ENCODE measurements at places on chromosomes 5 and 9.
A peak's percentile ranks its signal among the peaks of the same experiment; 100 is the strongest.

DNA sequence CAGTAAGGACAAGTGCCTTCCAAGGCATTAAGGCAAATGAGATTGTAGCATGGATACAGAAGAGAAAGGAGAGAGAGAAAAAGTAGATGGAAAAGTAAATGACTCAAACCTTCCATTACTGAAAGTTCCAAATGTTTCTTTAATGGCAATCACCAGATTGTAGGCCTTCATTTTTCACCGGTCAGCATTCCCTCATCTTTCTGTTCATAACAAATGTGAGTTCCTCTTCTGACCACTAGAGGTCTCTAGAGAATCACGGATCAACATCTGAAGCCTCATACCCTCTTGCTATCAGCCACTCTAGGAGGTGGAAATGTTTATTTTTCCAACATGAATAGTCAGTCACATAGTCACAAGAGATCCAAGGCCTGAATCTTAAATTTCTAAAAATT lies 73.6 kb upstream of the RPS23 start:
- no peak for DNase-seq

GRCh38 chr9:81183761-81184160 lies 505.6 kb downstream of the TLE1 start:
- DNase-seq: no peak

DNA sequence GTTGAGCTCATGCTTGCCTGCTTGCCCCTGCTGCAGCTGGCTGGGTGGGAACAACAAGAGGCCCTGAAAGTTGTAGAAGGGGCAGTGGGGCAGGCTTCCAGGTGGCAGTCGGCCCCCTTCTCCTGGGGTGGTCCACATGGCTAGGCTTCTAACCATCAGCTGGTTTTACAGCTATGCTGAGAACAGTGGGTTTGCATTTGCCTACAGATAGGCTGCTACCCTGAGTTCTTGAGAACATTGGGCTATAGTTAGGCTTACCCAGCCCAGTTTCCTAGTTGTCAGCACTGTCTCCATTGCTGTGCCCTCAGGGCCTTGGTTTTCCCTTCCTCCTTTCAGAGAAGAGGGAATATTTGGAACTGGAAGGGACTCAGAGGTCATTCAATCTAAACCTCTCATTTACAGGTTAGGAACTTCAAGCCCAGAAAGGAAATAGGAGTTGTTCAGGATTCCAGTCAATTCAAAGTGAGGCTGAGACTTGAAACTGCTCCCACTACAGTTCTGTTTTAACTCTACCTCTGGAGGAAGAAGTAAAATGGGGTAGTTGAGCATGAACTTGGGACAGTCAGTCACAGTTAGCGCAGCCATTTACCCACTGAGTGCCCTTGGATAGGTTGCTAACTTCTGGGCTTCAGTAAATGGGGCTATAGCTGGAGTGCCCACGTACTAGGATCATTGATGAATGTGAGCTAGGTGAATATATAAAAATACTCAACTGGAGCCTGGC lies 11.5 kb downstream of the LARP1 start:
- no peak for DNase-seq

DNA sequence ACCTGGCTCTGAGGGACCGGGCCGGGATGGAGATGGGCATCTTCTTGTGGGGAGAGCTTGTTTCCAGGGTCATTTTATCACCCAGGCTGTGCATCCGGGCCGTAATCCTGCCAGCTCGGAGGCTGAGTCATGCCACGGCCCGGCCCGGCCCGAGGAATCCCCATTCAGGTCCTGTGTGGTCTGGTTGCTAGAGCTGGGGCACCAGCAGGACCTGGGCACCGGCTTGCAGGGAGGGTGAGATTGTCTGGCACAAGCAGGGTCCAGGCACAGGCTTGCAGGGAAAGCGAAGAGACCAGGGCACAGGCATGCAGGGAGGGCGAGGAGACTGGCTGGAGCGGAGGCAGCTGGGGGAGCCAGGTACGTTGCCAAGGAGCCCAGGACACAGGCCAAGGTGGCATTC lies 106.8 kb downstream of the RXRA start:
- no peak for DNase-seq

GRCh38 chr9:6564868-6565267 lies 80.7 kb downstream of the GLDC start:
- no peak for DNase-seq

GRCh38 chr5:33268374-33268773 lies 172.4 kb upstream of the TARS1 start:
- no peak for DNase-seq

- DNase-seq: peak; percentile 72
Observed at GRCh38 chr9:136644593-136645351, 17.9 kb upstream of the EGFL7 start.
